ENCODE measurements at places on chromosomes 4 and X.

GRCh38 chrX:56812515-56813105, 83.6 kb downstream of the NBDY start:
- no peaks in the 10 kb centered on the region for H3K27me3 ChIP-seq
- peak overlapping the region; percentile 97 for H3K27ac ChIP-seq
- peaks cover 44% of the 10 kb centered on the region for H3K4me1 ChIP-seq
- peak overlapping the region; percentile 93 for H3K4me3 ChIP-seq

GRCh38 chrX:153883163-153883843, 2.7 kb downstream of the L1CAM start:
- H3K4me1 ChIP-seq: peaks cover 11% of the 10 kb centered on the region
- no peak for DNase-seq
- H3K27me3 ChIP-seq: peaks cover 30% of the 10 kb centered on the region
- H3K27ac ChIP-seq: no peak overlapping the region

- no peak for DNase-seq
- no peak overlapping the region for H3K27ac ChIP-seq
- H3K4me1 ChIP-seq: no peaks in the 10 kb centered on the region
- no peaks in the 10 kb centered on the region for H3K36me3 ChIP-seq
Observed at GRCh38 chr4:83771113-83771705, 235.3 kb downstream of the GPAT3 start.

DNA sequence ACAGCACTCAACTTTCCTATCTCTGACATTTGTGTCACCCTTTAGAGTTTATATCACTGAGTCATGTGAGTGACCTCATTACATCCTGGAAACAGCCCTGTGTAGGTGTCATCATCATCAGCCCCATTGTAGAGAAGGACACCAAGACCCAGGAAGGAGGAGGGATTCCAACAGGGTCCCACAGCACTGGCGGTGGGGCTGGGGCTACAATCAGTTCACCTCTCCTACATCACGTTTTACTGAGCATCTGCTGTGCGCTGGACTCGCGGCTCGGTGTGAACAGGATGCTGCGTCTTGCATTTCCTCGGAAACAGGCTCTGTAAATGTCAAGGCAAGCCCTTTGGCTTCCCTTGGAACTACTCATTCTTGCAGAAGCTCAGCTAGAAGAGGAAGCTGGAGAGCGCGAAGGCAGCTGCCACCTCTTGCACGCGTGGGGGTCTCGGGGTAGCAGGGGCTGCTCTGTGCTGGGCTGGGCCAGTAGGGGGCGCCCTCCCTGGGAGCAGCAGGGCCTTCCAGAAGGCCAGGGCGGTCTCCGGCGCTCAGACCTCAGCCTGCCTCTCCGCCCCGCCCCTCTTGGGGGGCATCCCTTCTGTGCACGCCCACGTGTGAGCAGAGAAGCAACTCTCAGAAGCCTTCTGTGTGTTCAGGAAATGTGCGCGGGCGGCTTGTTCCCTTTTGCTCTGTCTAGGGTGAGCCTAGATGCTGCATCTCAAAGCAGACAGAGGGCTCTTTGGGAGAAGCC, 29.0 kb downstream of the REELD1 start:
- H3K27ac ChIP-seq: no peak overlapping the region
- H3K27me3 ChIP-seq: peaks cover 2% of the 10 kb centered on the region
- H3K4me3 ChIP-seq: peak overlapping the region; percentile 57
- H3K36me3 ChIP-seq: no peaks in the 10 kb centered on the region
- peak; percentile 82 for DNase-seq

DNA sequence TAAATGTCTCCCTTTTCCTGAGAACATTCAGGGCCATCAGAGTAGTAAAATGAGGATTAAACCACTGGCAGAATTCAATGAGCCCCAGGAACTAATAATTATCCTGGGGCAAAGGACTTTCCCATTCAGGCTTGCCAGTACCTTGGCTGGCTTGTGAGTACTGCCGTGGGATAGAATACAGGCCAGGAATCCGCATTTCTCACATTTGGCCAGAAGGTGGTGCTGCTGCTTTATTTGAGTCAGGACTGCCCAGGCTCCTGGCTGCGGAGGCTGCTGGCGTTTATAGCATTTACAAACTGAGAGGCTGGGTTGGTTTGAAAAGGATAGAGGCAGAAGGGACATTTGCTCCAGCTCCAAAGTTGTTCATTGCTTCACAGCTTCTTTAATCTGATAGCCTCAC, 91.4 kb downstream of the RTL9 start:
- DNase-seq: peak; percentile 12
- H3K4me3 ChIP-seq: no peak overlapping the region
- H3K4me1 ChIP-seq: no peaks in the 10 kb centered on the region
- H3K27ac ChIP-seq: no peak overlapping the region

DNA sequence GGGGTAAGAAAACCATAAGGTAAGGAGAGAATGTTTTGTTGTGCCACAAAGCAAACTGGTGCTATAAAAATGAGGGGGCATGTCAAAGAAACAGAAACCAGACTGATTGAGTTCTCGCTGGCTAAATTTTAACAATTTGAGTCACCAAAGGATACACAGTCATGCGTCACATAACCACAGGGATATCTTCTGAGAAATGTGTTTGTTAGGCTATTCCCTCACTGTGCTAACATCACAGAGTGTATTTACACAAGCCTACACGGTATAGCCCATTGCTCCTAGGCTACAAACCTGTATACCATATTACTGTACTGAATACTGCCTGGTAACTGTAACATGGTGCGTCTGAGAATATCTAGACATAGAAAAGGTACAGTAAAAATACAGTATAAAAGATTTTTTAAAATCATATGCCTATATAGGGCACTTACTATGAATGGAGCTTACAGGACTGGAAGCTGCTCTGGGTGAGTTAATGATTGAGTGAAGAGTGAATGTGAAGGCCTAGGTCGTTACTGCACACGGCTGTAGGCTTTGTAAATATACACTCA, 50.1 kb downstream of the FBXW7 start:
- peak overlapping the region; percentile 69 for H3K27ac ChIP-seq
- peak; percentile 62 for DNase-seq
- peaks cover 37% of the 10 kb centered on the region for H3K4me1 ChIP-seq
- peak overlapping the region; percentile 55 for H3K4me3 ChIP-seq
- peaks cover 16% of the 10 kb centered on the region for H3K36me3 ChIP-seq

GRCh38 chrX:35868501-35868900, 51.0 kb upstream of the CFAP47 start:
- no peak overlapping the region for H3K4me3 ChIP-seq
- no peaks in the 10 kb centered on the region for H3K27me3 ChIP-seq
- no peaks in the 10 kb centered on the region for H3K4me1 ChIP-seq

DNA sequence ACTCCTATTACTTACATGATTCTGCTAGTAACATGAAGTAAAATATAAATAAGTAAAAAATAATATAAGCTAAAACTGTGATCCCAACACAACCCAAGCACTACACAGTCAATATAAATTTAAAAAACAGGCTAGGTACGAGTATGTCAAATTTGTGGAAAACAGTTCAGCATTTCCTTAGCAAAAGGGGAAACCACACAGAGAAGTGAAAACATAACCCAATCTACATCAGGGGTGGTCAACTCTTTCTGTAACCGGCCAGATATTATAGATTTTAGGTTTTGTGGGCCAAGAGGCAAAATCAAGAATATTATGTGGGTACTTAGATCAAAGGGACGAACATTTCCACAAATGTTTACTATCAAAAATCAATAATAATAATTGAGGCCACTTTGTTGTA, 70.1 kb downstream of the CHST7 start:
- H3K27ac ChIP-seq: no peak overlapping the region
- H3K4me1 ChIP-seq: peaks cover 11% of the 10 kb centered on the region
- DNase-seq: no peak
- peaks cover 13% of the 10 kb centered on the region for H3K36me3 ChIP-seq
- no peak overlapping the region for H3K4me3 ChIP-seq

GRCh38 chrX:119055687-119056086, 17.1 kb upstream of the CT47C1 start:
- no peak overlapping the region for H3K4me3 ChIP-seq
- peaks cover 6% of the 10 kb centered on the region for H3K27me3 ChIP-seq
- DNase-seq: no peak
- no peak overlapping the region for H3K27ac ChIP-seq
- no peaks in the 10 kb centered on the region for H3K4me1 ChIP-seq

GRCh38 chr4:123536225-123536624, 139.6 kb downstream of the SPRY1 start:
- no peak overlapping the region for H3K27ac ChIP-seq
- no peak for DNase-seq
- H3K27me3 ChIP-seq: peaks cover 2% of the 10 kb centered on the region

DNA sequence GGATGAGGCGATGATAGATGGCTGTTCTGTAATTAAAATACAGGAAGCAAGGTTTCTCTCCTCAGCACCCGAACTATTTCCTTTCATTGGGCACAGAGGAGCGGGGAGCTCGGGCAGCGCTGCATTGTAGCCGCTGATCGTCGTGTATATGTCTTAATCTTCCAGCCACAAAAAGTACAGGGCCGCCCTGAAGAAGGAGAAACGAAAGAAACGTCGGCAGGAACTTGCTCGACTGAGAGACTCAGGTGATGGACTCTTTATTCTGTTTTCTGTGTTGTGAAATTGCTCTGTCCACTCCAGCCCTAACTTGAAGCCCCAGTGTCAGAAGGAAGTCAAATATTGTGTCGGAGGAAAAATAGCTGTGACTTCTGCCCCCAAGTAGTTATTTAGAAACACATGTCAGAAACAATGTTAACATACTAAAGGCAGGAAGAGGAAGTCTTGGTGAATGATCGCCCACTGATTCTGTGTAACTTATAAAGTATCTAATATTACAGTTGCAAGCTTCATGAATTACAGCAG, 546 bp downstream of the ZRSR2 start:
- no peak overlapping the region for H3K27ac ChIP-seq
- no peak for DNase-seq
- peaks cover 11% of the 10 kb centered on the region for H3K36me3 ChIP-seq
- H3K4me3 ChIP-seq: no peak overlapping the region
- no peaks in the 10 kb centered on the region for H3K27me3 ChIP-seq

DNA sequence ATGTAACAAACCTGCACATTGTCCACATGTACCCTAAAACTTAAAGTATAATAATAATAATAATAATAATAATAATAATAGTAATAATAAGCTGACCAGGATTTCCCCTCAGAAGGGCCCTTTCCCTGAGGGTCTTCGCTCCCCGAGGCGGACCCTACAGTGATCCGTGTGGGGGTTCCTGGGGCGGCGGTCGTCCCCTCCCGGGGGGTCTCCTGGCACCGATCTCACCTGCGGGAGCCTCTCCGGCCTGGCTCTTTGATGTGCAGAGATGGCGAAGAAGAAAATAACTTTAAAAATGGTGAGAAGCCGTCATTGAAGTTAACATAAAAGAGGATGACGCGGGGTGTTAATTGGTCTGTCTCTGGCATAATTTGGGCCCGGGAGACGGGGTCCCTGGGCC, 48.2 kb upstream of the PPP2R3B start:
- peaks cover 3% of the 10 kb centered on the region for H3K27me3 ChIP-seq
- peaks cover 6% of the 10 kb centered on the region for H3K36me3 ChIP-seq
- no peak overlapping the region for H3K4me3 ChIP-seq

- DNase-seq: peak; percentile 78
- H3K4me1 ChIP-seq: peaks cover 11% of the 10 kb centered on the region
- peak overlapping the region; percentile 97 for H3K4me3 ChIP-seq
- no peaks in the 10 kb centered on the region for H3K36me3 ChIP-seq
Observed at GRCh38 chr4:7103031-7103606, 35.3 kb upstream of the GRPEL1 start.

GRCh38 chr4:172357006-172357540, 543.9 kb downstream of the GALNTL6 start:
- H3K27ac ChIP-seq: no peak overlapping the region
- no peaks in the 10 kb centered on the region for H3K4me1 ChIP-seq
- H3K36me3 ChIP-seq: no peaks in the 10 kb centered on the region
- H3K27me3 ChIP-seq: no peaks in the 10 kb centered on the region

GRCh38 chr4:110049951-110050925, 137.6 kb downstream of the EGF start:
- peak; percentile 20 for DNase-seq
- H3K4me3 ChIP-seq: no peak overlapping the region
- peaks cover 21% of the 10 kb centered on the region for H3K36me3 ChIP-seq
- no peak overlapping the region for H3K27ac ChIP-seq
- no peaks in the 10 kb centered on the region for H3K27me3 ChIP-seq
- peaks cover 9% of the 10 kb centered on the region for H3K4me1 ChIP-seq

DNA sequence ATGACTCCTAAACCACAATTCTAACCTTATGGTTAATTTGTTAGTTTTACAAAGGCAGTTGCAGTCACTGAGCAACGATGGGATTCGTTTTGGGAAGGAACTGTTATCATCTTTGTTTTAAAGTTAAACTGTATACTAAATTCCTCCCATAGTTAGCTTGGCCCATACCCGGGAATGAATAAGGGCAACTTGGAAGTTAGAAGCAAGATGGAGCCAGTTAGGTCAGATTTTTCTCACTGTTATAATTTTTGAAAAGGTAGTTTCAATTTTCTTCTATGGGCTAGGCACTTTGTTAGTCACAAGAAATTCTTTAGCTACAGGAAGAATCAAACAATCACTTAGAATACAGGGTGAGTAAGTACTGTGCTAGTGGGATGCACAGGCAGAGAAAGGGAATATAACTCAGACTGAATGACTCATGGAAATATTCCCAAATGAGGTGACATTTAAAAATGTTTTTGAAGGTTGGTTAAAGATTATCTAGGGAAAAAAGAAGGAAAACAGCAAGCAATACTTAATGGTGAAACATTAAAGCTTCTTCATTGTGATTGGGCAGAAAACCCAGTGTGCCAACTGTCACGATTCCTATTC, 153.6 kb downstream of the MAGEB17 start:
- no peak for DNase-seq
- no peak overlapping the region for H3K4me3 ChIP-seq
- H3K4me1 ChIP-seq: no peaks in the 10 kb centered on the region

- DNase-seq: no peak
- H3K4me1 ChIP-seq: no peaks in the 10 kb centered on the region
- no peak overlapping the region for H3K27ac ChIP-seq
Observed at GRCh38 chr4:185640811-185641675, 105.7 kb upstream of the PDLIM3 start.

GRCh38 chr4:6641164-6641970, 882 bp downstream of the MRFAP1 start:
- DNase-seq: peak; percentile 30
- H3K4me3 ChIP-seq: peak overlapping the region; percentile 95
- no peaks in the 10 kb centered on the region for H3K27me3 ChIP-seq
- H3K4me1 ChIP-seq: peaks cover 13% of the 10 kb centered on the region
- H3K36me3 ChIP-seq: peaks cover 36% of the 10 kb centered on the region

- no peak for DNase-seq
- no peaks in the 10 kb centered on the region for H3K36me3 ChIP-seq
- H3K4me1 ChIP-seq: no peaks in the 10 kb centered on the region
- H3K4me3 ChIP-seq: no peak overlapping the region
- H3K27ac ChIP-seq: no peak overlapping the region
Observed at GRCh38 chr4:148310756-148311155, 131.5 kb downstream of the NR3C2 start.

GRCh38 chr4:26493461-26493860, 3.2 kb upstream of the CCKAR start:
- DNase-seq: no peak
- no peaks in the 10 kb centered on the region for H3K36me3 ChIP-seq
- H3K4me3 ChIP-seq: no peak overlapping the region
- no peaks in the 10 kb centered on the region for H3K4me1 ChIP-seq
- peaks cover 2% of the 10 kb centered on the region for H3K27me3 ChIP-seq

- no peaks in the 10 kb centered on the region for H3K27me3 ChIP-seq
- H3K4me3 ChIP-seq: no peak overlapping the region
- no peak overlapping the region for H3K27ac ChIP-seq
- DNase-seq: no peak
- no peaks in the 10 kb centered on the region for H3K4me1 ChIP-seq
Observed at GRCh38 chrX:33465137-33465536, 253.8 kb upstream of the DMD start.

All from T-helper 2 cell treated with Interferon-gamma antibody and Interleukin-4, amounts not matched to agents 5 μg/mL and 100 μg/mL, for 36 hours (primary cell).